Activated naive CD4-positive, alpha-beta T cell treated with Interleukin-2 at 50 U/mL for 16 hours (primary cell): ENCODE measurements at places on chromosomes 12 and 14.

GRCh38 chr12:104505095-104505818 is 48.5 kb downstream of the CHST11 start:
- DNase-seq, result no peak

DNA sequence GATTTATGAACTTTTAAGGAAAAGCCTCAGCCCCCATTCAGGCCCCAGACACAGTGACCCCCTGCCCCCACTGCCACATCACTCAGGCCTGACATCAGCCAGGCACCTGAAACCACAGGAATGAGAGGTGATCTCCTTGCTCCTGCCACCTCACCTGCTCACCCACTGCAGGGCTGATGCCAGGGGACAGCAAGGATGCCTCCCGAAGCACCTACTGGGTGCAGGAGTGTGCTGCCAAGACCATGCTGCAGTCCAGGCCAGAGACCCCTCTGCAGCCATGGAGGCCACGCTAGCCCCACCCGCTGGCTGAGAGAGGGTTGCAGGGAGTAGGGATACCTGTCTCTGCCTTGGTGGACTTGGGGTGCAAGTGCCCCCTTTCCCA is 18.6 kb upstream of the KRT7 start:
- no peak for DNase-seq

- DNase-seq, result no peak
Measured at GRCh38 chr14:104150136-104151025, 12.0 kb downstream of the KIF26A start.

GRCh38 chr14:104659764-104660523 is 29.5 kb upstream of the INF2 start:
- DNase-seq, result no peak

- DNase-seq, result no peak
Measured at GRCh38 chr14:59377491-59377890, 87.7 kb downstream of the GPR135 start.

DNA sequence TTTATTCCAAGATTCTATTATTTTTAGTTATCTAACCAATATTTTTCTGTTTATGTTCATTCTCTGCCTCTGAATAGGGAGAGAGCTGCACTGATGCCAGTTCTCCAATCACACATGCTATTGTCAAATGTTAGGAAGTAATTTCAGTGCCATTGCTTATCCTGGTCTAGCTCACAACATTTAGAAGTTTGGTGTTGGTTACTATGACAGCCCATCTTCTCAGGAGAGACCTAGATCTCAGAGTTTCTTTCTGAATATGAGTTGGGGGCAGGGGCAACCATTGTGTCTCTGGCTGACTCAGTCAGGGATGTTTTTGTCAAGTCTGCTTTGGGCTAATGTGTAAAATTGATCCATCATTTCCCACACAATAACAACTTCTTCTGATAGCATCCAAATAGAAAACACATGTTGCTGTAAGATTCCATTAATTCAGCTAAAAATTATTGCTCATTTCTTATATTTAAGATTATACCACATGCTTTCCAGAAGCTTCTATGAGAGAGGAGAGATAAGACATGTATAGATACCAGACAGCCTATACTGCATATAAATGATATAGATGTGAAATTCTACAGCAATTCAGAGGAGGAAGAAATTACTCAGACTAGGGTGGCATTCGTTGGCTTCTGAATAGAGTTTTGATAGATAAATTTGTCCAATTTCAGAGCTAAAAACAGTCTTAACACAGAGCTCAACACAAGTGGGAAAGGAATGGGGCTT is 64.8 kb downstream of the DACT1 start:
- no peak for DNase-seq

- DNase-seq, result no peak
Measured at GRCh38 chr14:68135028-68135427, 315.4 kb downstream of the RAD51B start.

GRCh38 chr12:5456906-5457305 is 25.0 kb downstream of the NTF3 start:
- no peak for DNase-seq

DNA sequence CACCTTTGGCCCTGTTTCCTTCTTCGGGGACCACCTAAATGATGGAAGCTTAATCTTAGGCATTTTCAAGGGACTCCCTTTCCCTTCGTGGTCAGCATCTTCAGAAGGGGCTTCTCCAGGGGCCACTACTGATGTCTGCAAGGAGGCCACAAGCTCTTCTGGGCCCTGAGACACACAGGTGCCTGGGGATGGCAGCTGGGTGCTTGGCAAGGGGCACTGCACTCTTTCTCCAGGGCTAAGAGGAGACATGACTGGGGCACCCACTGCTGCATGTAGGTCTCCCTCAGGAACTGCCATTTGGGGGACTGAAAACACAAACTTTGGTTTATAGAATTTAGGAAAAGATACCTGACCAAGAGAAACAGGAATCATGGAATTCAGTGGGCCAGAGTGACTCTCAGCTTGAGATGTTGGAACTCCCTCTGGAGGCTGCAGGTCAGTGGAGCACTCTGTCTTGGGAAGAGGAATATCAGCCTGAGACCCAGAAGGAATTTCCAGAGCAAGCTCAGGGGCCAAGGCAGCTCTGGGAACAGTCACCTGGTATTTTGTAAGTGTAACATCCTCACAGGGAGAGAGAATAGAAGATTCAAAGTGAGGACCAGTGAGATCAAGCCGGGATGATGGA is 16.0 kb downstream of the PLD4 start:
- DNase-seq, result no peak

- no peak for DNase-seq
Measured at GRCh38 chr12:83143950-83144349, 457.2 kb downstream of the TMTC2 start.

DNA sequence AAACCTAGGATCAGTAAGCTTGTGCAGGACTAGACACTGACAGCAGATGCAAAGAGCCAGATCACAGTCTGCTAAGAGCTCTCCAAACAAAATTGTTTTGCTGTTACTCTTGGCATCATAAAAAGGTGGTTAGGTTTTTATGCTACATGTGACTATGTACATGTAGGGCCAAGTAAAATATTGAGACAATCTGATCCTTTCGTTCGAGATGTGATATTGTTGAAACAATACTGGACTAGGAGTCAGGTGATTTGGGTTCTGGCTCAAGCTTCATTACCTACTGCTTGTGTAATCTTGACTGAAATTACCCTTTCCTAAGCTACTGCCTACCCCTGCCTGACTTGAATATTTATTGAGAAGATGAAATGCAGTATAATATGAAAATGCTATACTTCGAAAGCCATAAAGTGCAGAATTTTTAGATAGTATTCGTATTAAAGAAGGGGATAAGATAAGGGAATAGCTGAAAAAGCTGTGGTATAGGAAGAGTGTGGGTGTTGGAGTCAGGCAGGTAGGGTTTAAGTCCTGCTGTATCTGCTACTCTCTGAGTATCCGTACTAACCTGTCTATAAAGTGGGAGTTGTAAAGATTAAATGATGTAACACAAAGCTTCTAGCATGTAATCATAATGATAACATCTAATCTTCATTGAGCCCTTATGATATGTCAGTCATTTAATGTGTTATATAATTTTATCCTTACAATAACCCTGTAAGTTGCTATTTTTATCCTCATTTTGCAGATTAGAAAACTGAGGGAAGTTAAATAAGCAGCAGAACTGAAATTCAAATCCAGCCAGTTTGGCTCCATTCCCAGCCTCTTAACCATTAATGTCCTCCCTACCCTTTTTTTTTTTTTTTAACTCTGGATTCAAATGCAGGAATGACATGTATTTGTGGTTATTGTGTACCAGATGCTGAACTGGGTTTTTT is 38.6 kb upstream of the ATF1 start:
- DNase-seq, result no peak

- DNase-seq, result no peak
Measured at GRCh38 chr12:44285321-44285960, 449.6 kb downstream of the TMEM117 start.
